ENCODE measurements at places on chromosomes 13 and 19. TPM values are rescaled to one million over a fixed set of nuclear protein-coding genes. Genes with fewer than 3 reads are reported as not detected.

FPR1 gene
- 0.88 TPM for polyA plus RNA-seq

- no peak for DNase-seq
Observed at GRCh38 chr19:16875584-16876555, 12.9 kb upstream of the F2RL3 start.

RNU6-9 gene
- not detected for polyA plus RNA-seq

DNA sequence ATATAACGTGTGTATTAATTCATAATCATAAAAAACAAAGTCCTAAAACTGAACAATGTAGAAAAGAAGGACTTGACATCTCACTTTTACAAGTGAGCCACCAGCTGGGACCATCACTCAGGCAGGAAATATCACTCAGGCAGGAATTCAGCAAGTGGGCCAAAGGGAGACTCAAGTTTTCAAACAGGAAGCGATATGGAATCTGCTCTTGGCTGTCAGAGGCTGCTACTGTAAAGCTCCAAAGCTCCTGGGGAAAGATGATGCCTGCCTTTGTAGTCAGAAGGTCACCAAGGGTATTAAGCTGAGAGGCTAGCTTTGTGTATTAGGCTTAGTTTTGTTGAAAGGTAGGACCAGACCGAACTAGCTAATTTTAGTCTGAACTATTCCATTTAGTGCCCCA, 5.5 kb upstream of the AKAP11 start:
- DNase-seq = peak; percentile 10

MUC16 gene
- not detected for polyA plus RNA-seq

GRCh38 chr13:37621811-37622361, 23.3 kb upstream of the POSTN start:
- no peak for DNase-seq

BIVM gene
- 23.6 TPM for polyA plus RNA-seq

DNA sequence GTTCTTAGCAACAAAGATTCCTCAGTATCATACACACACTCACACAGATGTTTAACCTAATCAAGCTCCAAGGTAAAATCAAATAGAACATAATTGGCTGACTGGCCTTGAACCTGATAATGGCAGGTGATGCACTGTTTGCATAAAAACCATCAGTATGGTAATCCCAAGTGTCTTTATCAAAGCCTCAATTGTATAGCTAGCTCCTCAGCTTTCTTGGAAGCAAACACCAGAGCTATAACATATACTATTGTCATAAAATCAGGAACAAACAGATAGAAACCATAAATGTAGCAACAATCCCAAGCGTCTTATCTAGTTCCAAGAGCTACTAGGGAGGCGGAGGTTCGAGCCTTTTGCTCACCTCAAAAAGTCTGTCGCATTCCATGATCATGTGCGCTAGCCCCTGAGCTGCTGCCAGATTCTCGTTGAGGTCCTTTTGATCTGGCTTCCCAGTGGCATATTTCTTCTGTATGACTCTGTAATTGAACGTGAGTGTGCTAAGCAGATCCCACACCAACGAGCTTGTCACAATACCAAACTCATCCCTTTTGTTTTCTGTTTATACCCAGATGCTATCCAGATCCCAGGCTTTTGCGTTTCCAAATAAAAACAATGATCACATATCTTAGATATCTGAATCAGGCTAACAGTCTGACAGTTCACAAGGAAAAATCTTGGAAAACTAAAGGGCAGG, 95.3 kb downstream of the KL start:
- DNase-seq = peak; percentile 40

GRCh38 chr13:46404733-46405100, 17.7 kb upstream of the RUBCNL start:
- no peak for DNase-seq

- DNase-seq = no peak
Observed at GRCh38 chr13:112065867-112066623, 904 bp upstream of the SOX1 start.
